ENCODE measurements at places on chromosomes 12 and 14.

DNA sequence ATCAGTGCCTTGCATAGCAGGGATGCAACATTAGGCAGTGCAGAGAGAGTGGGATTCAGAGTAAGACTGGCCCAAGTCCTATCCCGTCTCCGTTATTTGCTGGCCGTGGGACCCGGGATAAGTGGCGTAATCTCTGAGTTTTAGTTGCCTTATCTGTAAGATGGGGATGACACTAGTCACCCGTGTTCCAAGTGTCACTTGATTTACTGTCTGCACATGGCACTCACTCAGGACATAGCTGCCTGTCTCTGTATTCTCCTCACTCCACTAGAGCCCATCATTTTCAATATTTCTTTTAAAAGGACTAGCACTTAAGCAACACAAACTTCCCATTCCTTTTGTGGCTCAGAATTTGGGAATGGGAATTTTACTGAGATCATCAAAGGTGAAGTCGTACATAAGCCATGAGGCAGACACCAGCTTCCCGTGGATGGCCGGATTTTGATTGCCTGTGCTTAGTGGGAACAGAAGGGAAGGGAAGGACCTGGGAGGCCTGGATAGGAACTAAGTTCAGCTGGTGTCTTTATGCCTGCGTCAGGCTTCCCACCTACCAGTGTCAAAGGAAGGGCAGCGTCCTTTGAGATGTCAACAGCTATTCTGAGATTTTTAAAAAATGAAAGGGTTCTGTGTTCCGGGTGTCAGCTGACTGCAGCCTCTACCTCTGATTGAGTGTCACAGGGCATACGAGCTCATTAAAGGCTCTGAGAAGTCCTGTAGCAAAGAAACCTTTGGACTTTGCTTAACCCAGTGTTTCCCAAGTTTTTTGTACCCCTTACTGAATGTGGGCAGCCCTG lies 361.4 kb downstream of the CACNA1C start:
- no peak for DNase-seq

DNA sequence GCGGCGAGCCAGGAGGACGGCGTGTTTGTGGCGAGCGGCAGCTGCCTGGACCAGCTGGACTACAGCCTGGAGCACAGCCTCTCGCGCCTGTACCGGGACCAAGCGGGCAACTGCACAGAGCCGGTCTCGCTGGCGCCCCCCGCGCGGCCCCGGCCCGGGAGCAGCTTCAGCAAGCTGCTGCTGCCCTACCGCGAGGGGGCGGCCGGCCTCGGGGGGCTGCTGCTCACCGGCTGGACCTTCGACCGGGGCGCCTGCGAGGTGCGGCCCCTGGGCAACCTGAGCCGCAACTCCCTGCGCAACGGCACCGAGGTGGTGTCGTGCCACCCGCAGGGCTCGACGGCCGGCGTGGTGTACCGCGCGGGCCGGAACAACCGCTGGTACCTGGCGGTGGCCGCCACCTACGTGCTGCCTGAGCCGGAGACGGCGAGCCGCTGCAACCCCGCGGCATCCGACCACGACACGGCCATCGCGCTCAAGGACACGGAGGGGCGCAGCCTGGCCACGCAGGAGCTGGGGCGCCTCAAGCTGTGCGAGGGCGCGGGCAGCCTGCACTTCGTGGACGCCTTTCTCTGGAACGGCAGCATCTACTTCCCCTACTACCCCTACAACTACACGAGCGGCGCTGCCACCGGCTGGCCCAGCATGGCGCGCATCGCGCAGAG lies 873 bp downstream of the PLXNC1 start:
- no peak for DNase-seq

GRCh38 chr12:41701943-41702601 lies 442.6 kb downstream of the GXYLT1 start:
- DNase-seq = no peak

DNA sequence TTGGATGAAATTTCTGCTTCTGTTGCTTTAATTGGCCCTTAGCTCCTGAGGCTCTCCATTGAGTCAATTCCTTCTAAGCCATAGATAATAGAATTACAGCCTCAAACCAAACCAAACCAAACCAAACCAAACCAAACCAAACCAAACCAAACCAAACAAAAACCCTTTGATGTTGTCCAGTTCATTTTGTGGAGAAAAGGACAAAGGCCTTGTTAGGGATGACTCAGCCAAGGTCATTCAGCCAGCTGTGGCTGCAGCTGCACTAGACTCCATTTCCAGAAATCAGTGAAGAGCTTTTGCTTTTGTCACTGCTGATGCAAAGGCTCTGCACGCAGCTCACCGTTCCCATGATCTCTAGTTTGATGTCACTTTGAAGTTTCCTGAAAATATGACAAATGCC lies 82.2 kb upstream of the RMST start:
- no peak for DNase-seq

DNA sequence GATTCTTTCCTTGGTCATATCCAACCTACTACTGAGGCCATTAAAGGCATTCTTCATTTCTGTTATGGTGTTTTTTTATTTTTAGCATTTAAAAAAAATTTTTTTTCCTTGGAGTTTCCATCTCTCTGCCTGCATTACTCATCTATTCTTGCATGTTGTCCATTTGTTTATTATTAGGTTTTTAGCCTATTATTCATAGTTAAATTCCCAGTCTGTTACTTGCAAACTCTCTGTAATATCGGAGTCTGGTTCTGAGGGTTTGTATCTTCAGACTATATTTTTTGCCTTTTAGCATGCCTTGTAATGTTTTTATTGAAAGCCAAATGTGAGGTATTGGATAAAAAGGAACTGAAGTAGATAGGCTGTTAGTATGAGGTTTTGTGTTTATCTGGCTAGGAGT lies 284.3 kb downstream of the FUT8 start:
- DNase-seq = no peak

GRCh38 chr14:66070542-66071319 lies 415.4 kb upstream of the CCDC196 start:
- peak; percentile 70 for DNase-seq

DNA sequence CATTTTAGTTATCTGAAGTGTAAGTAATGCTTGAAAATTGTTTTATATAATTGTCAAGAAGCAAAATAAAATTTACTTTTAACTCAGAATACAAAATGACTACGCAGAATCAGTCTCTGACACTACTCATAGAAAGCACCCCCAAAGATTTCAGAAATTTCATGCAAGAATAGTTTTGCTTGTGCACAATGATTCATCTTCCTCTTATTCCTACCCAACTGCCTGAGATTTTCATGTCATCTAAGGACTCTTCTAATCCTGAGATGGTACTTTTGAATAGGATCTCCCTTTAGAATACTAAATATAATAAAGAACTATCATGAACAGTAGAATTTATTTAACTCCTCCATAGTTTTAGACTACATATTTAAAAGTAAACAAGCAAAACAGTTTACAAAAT lies 485.3 kb upstream of the MGAT4C start:
- DNase-seq = no peak

DNA sequence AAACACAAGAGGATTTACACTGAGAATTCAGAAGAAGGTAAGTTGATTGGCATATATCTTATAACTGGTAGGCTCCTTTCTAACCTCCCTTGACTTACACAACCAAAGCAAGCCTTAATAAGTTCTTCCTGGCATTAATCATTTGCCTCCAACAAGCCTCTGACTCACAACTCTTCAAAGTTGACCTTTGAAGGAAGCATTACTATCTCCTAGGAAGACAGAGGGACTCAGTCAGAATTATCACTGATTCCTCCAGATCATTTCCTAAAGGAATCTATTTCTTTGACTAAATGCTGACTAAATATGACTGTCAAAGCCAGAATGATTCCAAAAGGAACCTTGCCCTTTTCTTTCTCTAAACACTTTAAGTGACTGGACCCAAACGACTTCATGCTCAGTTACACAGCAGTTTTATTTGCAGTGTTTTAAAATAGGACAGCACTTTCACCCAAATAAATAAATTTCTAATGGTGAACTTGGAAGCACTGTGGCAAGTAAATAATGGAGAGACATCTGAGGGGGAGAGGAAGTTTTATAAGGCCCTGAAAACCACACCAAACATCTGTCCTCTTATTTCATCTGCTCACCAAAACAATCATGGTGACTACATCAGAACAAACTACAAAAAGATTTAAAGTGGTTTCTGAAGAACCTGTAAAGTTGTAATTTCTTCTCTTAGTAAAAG lies 128.2 kb downstream of the KLHL28 start:
- DNase-seq = no peak

DNA sequence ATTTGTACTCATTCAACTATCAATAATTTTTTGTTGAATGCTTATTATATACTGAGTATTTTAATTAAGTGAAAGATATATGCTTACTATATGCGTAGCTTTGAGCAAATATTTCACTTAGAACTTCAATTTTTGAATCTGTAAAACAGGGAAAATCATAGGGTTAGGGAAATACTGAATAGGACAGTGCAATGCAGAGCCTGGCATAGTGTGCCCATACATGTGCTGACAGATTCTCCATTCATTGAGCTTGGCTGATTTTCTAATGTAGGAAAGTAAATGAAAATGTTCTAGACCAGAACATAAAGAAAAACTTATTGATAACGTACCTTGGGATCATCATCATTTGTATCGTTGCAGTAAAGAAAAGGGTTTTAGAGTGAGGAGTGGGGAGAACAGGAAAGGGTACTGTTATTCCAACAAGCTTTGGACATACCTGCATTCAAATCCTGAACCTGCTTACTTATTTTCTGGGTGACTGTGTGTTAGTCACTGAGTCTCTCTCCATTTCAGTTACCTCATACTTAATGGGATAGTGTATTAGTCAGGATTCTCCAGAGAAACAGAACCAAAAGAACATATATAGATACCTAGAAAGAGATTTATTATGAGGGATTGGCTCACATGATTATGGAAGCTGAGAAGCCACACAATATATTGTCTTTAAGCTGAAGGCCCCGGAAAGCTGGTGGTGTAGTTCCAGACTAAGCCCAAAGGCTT lies 436.4 kb downstream of the ADAMTS20 start:
- DNase-seq = no peak

DNA sequence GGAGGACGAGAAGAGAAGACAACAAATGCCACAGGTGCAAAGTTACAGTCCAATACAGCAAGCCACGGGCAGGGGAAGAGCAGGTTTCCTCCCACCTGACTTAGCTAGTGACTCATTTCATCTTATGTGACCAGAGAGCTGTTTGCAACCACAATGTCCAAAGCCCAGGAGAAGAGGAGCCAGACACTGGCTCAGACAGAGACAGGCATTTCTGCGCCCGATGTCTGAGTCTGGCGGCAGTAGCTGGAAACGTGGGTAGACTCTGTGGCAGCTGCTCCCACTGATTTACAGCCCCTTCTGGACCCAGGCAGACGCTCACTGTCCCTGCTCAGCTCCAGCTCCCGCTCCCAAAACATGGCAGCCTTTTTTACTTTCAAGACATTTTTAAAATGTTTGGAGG lies 60.0 kb downstream of the CHGA start:
- DNase-seq = no peak
